ENCODE measurements at places on chromosomes 1 and 21.
A peak's percentile ranks its signal among the peaks of the same experiment; 100 is the strongest.

DNA sequence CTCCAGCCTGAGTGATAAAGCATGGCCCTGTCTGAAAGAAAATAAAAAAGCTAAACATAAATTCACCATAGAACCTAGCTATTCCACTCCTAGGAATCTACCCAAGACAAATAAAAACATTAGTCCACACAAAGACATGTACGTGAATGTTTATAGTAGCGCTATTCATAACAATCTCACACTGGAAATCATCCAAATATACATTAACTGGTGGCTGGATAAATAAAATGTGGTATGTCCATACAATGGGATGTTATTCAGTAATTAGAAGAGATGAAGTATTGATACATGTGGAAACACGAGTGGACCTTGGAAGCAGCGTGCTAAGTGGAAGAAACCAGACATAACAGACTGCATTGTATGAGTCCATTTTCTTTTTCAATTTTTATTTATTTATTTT, 29.7 kb downstream of the RIPPLY3 start:
- no peak for DNase-seq

DNA sequence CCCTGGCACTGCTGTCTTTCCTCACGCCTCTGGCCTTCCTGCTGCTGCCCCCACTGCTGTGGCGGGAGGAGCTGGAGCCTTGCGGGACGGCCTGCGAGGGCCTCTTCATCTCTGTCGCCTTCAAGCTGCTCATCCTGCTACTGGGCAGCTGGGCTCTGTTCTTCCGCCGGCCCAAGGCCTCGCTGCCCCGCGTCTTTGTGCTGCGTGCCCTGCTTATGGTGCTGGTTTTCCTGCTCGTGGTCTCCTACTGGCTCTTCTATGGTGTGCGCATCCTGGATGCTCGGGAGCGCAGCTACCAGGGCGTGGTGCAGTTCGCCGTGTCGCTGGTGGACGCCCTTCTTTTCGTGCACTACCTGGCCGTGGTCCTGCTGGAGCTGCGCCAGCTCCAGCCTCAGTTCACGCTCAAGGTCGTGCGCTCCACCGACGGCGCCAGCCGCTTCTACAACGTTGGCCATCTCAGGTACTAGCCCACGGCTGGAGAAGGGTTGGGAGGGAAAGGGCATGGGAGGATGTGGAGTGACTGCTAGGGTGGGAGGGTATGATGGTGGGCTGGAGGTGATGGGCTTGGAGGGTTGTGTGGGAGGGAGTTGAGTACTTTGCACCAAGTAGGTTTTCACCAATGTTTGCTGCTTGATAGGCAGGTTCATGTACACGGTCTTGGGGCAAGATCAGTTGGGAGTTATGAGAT, 18.9 kb downstream of the VANGL2 start:
- no peak for DNase-seq

DNA sequence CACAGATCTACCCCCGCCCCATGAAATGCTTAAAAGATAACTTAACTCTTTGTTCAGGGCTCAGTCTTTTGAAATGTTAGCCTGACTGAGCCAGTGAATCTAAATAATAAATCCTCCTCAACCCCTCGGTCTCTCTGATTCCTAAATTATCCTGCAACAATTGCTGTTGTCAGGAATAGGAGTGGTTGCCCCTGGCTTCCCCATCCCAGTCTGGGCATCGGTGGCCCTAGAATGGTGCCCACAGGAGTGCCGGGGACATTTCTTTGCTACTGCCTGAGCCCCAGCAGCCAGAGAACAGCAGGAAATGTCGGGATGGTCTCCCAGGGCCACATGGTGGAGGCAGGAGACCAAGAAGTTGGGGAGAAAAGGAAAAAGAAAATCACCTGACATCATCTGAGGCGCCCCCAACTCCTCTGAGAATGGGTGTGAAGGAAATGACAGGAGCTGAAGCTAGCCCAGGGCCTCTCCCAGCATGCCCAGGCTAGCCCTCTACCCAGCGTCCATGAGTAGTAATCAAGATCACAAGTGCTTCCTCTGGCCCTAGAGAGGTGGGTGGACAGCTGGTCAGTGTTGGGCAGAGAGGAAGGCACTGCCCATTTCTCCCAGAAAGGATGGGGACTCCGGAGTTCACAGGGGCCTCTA, 1.6 kb downstream of the PADI4 start:
- DNase-seq = no peak

GRCh38 chr1:206952171-206952570, 5.9 kb upstream of the PIGR start:
- DNase-seq = no peak

- DNase-seq = peak; percentile 15
Measured at GRCh38 chr1:46489638-46490405, at the start of gene DMBX1. TSS of gene DMBX1 (plus strand) at chr1:46489836. CDS start at chr1:46507011, 17,175 bp downstream.

DNA sequence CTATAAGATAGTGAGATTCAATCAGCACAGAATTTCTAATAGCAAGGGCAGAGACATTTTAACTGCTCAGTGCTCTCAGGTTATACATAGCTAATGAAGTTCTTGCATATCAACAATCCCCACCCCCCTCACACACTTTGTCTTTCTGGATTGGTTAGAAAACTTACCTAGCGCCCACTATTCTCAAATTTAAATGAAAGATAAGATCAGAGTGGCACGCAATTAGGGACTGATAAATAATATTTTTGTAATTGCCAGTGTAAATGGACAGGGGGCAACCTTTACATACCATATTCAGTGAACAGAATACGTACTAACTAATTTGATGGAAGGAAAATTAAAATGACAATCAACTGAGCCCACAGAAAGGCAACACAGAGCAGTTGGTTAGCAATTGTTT, 11.7 kb downstream of the SELL start:
- no peak for DNase-seq

- no peak for DNase-seq
Measured at GRCh38 chr21:42757422-42757821, 104.0 kb downstream of the PDE9A start.

DNA sequence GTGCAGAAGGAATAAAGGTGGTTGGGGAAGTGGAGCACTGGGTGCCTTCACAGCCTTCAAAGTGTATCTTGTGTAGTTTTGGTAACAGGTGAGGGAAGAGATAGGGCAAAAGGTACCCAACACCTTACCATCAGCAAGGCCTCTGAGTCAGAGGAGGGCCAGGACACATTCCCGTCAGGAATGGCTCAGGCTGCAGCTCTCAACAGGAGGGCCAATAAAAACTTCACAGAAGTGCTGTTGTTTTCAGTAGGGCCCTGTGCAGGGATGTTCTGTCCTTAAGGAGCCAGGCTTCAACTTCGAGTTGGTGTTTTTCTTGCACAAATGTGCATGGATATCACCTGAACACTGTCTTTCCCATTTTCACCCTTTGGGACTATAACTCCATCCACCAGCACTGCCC, 333.4 kb downstream of the ASTN1 start:
- no peak for DNase-seq

Measured in stimulated activated CD4-positive, alpha-beta T cell treated with anti-CD3 and anti-CD28 coated beads, Interleukin-15, amount 100 ng/mL, for 1 hour (primary cell).